ENCODE measurements at places on chromosomes 4 and X.

- H3K27me3 ChIP-seq = peaks cover 6% of the 10 kb centered on the region
- peak overlapping the region; percentile 22 for H3K4me3 ChIP-seq
- DNase-seq = no peak
- no peak overlapping the region for H3K27ac ChIP-seq
- H3K4me1 ChIP-seq = peaks cover 2% of the 10 kb centered on the region
- H3K36me3 ChIP-seq = peaks cover 4% of the 10 kb centered on the region
Measured at GRCh38 chrX:1164322-1165288, 47.8 kb downstream of the CRLF2 start.

GRCh38 chrX:120358737-120359456 is 3.0 kb upstream of the ATP1B4 start:
- DNase-seq = no peak
- H3K27me3 ChIP-seq = peaks cover 5% of the 10 kb centered on the region
- no peaks in the 10 kb centered on the region for H3K4me1 ChIP-seq

GRCh38 chrX:42443267-42443666 is 334.7 kb downstream of the PPP1R2C start:
- no peak overlapping the region for H3K27ac ChIP-seq
- no peak overlapping the region for H3K4me3 ChIP-seq
- no peaks in the 10 kb centered on the region for H3K27me3 ChIP-seq
- DNase-seq = no peak

GRCh38 chrX:139815771-139816170 is 107.8 kb upstream of the MCF2 start:
- H3K27ac ChIP-seq = no peak overlapping the region
- H3K4me1 ChIP-seq = peaks cover 9% of the 10 kb centered on the region
- no peak overlapping the region for H3K4me3 ChIP-seq
- DNase-seq = no peak

GRCh38 chr4:74932832-74933561 is at the start of gene PARM1:
Gene PARM1, plus strand, starts transcription at chr4:74933116. Its CDS starts 212 bp downstream, at chr4:74933328.
- H3K36me3 ChIP-seq = no peaks in the 10 kb centered on the region
- H3K4me1 ChIP-seq = peaks cover 12% of the 10 kb centered on the region
- no peak within 1 kb of the TSS for H3K27ac ChIP-seq
- no peak for DNase-seq
- H3K27me3 ChIP-seq = peaks cover 42% of the 10 kb centered on the region

All from T-helper 17 cell (primary cell).